ENCODE measurements at places on chromosomes 7 and 10.

- DNase-seq, result no peak
Observed at GRCh38 chr10:66349726-66350125, 576.1 kb upstream of the LRRTM3 start.

DNA sequence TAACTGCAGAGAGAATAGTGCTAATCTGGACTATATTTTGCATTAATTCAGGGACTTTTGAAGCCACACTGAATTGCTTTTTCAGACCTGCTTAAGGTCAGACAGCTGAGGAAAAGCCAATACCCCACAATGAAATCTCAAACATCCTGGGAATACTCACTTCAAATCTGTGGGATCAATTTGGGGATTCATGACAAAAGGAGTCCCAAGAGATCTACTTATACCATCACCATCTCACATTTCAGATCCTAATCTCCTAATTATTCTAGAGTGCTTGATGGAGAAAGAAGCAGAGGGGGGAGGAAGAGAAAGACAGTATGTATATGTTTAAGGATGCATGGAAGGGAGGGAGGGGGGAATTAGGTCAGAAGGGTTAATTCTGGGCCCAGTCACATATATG, 202.2 kb downstream of the CACNA2D1 start:
- DNase-seq, result no peak

- DNase-seq, result no peak
Observed at GRCh38 chr7:156456032-156456431, 184.5 kb upstream of the RNF32 start.

DNA sequence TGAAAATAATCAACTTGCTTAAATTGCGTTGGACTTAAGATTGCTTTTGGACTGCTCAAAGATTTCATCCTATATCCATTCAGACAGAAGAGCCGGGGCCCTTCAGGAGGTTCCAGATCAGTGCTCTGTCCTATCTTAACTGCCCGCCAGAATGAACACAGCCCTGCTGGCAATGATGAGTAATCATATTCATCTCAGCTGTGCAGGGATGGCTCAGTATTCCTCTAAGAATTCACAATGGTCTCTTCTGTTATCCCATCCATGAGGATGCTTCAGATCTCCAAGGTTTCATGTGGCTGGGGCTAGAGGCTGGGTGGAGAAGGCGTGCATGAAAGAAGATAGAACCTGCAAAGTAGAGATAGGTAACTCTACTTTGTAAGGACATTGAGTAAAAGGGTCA, 80.0 kb upstream of the NPVF start:
- DNase-seq, result no peak

- no peak for DNase-seq
Observed at GRCh38 chr7:73995330-73995729, 32.6 kb upstream of the ELN start.

DNA sequence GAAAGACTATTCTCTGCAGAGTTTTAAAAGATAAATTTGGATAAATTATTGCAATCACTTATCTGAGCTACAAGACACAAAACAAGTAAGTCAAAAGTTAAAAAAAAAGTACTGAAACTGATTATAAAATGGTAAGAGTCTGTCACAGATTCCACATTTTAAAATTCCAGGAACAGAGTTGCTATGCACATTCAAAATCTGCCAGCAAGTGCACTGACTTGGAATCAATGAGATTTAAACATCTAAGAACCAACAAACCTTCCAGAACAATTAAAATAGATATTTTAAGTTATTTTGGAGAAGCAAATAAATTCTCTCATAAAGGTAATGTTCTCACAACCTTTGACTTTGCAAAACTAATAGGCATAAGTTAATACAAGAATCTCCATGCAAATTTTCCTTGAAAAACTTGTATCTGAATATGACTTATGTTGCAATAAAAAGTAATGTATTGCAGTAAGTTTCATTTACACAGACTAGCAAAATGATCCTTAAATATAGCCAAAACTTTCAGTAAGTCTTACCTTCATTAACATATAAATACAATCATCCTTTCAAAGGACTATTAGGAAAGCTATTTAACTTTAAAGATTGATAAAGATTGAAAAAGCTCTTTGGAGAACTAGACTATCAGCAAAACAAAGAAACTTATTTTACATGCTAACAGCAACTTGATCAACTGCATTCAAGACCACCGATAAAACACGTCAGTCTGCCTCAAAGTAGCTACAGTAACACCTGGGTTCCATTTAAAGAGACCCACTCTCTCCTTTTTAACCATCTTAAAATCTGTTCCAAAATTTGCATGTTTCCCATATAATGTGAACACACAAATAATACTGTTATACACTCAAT, 4.4 kb downstream of the ETV1 start:
- DNase-seq, result no peak

DNA sequence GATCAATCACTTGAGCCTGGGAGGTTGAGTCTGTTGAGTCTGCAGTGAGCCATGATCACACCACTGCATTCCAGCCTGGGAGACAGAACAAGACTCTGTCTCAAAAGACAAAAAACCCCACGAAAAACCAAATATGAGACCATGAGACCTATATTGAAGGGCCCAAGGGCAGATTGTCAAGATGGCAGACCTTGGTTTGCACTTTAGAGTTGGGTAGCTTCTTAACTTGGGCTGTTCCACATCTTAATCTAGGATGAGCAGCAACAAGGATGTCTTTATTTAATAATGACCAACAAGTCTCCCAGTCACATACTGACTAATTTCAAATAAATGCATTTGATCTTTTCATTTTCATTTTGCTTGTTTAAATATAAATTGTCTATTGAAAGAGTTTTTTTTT, 43.8 kb downstream of the KAT6B start:
- no peak for DNase-seq

DNA sequence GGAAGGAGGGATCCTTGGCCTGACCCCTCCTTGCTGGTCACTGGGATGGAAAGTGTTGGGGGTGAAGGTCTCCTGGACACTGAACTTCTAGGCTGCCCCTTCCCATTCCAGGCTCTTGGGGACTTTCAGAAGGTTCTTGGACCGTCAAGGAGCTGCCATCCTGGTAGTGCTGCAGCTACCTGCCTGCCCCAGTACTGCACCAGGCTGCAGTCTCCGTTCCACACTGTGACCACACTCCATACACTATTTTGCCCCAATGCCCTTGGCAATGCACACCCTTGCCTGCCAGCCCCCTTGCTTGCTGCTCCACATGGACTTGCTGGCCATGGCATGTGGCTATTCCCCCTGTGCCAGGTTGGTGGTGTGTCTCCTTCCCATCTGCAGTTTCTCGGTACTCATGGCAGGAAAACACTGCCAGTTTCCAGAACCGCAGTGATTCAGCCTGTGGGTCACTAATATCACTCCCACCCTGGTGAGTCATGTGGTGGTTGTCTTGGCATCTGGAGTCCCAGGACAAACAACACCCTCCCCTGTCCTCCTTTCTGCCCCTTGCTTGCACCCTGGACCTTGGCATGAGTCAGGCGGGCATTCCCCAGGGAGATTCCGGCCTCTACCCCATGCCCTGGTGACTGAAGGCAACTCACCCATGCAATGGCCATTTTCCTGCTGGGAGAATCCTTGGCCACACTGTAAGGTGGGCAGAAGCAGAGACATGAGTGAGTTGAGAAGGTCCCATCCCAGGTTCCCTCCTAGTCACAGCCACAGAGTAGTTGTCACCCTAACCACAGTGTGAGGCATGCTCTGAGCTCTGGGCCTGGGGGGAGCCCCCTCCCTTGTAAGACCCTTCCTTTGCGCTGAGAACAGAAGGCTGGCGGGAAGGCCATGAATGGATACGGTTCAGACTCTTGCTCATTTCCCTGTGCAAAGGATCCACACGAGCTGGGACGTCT, 32.8 kb downstream of the GOLGA7B start:
- no peak for DNase-seq

GRCh38 chr7:24477398-24478136, 95.7 kb upstream of the PALS2 start:
- DNase-seq, result no peak

- DNase-seq, result no peak
Observed at GRCh38 chr7:79199266-79199665, 254.2 kb downstream of the MAGI2 start.

GRCh38 chr10:20105931-20106330, 289.7 kb downstream of the PLXDC2 start:
- no peak for DNase-seq

- DNase-seq, result peak; percentile 21
Observed at GRCh38 chr10:89207181-89207800, at the start of gene CH25H. Gene CH25H, minus strand, starts transcription at chr10:89207317. Its CDS starts 25 bp downstream, at chr10:89207292.

GRCh38 chr7:141042222-141043193, 27.8 kb upstream of the MRPS33 start:
- DNase-seq, result no peak

DNA sequence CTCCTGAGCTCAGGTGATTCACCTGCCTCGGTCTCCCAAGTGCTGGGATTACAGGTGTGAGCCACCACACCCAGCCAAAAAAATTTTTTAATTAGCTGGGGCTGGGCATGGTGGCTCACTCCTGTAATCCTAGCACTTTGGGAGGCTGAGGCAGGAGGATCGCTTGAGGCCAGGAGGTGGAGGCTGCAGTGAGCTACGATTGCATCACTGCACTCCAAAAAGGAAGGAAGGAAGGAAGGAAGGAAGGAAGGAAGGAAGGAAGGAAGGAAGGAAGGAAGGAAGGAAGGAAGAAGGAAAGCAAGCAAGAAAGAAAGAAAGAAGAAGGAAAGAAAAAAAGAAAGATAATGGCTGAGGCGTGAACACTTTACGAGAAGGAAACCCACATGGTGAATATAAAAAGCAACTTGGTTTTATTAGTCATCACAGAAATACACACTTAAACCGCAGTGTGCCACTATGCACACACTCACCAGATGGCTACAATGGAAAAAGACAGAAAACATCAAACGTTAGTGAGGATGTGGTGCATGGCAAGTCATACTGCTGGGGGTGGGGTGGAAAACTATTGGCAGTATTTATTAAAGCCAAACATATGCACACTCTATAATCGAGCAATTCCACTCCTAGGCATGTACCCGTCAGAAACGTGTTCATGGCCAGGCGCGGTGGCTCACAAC, 4.4 kb upstream of the CCL26 start:
- no peak for DNase-seq

- DNase-seq, result no peak
Observed at GRCh38 chr10:110617425-110618229, 26.5 kb upstream of the RBM20 start.

DNA sequence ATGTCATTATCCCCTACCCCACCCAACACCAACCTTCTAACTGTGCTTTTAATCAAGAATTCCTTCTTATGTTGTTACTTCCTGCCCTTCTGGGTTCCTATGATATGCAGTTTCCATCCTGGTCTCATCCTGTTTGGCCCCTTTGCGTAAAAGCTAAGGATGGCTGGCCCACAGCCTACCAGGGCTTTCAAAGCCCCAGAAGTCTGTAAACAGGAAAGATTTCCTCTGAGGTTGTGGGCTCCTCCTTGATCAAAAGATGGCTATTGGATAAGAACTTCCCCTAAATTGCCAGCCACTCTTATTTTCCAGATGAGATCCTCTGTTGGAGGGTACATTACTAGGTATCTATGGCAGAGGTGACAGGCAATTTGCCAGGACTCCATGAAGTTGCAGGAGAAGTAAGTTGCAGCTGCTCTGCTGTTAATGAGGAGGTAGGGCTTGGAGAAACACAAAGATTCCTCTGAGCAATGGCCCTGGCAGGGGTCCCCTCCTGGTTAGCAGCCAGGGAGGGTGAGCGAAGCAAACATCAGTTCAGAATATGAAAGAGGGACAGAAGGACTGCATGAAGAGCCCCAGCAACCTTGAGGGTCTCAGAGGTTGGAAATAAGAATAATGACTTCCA, 32.1 kb downstream of the NRP1 start:
- no peak for DNase-seq

GRCh38 chr7:40538281-40538680, 403.5 kb downstream of the SUGCT start:
- no peak for DNase-seq

DNA sequence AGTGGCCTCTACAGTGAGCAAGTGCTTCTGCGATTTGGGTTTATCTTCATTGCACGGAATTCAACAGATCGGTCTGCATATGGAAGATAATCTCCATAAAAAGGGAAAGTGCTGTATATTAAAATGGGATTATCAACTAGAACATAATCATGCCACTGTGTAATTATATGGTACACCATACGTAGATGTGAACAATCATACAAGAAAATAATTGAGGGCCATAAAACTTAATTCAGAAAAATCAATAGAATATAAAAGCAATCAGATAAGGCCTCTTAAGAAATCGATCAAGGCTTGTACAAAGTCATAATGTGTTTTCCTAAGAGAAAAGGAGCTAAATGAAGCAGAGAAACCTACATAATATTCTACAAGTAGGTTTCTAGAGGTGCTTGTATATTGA, 157.5 kb upstream of the MGMT start:
- no peak for DNase-seq

- DNase-seq, result no peak
Observed at GRCh38 chr10:78041170-78042057, 7.8 kb downstream of the RPS24 start.

DNA sequence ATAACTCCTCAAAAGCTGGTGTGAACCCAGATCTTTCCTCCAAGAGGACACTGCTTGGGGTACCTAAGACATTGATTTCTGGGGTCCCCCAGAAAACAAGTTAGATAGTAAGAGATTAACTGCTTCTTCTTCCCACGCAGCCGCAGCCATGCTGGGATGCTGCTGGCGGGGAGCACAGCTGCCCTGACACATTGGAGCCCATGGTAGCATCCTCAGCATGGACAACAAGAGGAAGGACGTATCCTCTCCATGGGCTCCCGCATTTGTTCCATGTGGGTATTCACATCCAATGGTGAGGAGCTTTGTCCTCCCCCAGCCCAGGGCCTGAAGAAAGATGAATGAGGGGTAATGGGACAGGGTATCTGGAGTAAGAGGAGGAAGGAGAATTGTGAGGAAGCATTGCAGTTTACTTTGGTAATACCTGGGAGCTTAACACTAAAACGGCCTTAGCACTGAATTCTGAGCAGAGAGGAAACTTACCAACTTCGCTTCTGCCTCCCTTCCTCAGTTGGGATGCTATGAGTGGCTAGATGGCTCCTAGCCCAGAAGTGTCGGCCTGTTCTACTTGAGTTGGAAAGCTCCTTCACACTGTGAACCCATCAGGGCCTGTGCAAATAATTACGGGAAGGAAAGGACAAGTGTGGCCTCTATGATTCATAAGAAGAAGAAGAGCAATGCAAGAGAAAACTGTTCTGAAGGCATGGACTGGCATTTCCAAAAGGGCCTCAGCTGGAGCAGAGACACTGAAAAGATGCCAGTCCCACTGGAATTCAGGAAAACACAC, 43.9 kb downstream of the C10orf120 start:
- no peak for DNase-seq

GRCh38 chr10:15341502-15342128, 29.5 kb downstream of the FAM171A1 start:
- DNase-seq, result no peak

DNA sequence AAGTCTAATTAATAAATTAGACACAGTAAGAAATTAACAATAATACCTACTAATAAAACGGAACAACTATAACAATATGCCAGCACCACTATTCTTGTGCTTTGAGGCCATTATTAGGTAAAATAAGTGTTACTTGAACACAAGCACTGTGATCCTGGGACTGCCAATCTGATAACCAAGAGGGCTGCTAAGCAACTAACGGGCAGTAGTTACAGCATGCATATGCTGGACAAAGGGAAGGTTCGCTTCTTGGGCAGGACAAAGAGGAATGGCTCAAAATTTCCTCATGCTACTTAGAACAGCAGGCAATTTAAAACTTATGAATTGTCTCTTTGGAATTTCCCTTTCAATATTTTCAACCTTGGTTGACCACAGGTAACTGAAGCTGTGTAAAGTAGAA, 718.6 kb downstream of the SORCS3 start:
- DNase-seq, result no peak
